ENCODE measurements at places on chromosomes 2 and 18.

DNA sequence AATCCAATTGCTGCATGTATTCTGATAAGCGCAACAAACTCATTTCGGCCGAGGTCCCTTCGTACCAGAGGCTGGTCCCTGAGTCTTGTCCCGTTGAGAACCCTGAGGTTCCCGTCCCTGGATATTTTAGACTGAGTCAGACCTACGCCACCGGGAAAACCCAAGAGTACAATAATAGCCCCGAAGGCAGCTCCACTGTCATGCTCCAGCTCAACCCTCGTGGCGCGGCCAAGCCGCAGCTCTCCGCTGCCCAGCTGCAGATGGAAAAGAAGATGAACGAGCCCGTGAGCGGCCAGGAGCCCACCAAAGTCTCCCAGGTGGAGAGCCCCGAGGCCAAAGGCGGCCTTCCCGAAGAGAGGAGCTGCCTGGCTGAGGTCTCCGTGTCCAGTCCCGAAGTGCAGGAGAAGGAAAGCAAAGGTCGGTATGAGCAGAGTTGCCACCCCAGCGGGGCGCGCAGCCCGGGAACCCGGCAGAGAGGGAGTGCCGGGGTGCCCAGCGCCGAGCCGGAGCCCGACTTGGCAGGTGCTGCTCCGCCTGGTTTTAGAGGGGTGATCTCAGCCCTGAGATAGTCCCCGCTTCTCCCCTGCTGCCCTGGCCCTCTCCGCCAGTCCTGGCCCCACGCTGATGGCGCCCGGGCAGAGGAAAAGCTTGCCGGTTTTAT, 714 bp downstream of the HOXD10 start:
- DNase-seq = no peak

GRCh38 chr2:171553858-171554257, 31.6 kb downstream of the CYBRD1 start:
- DNase-seq = no peak

GRCh38 chr2:85987266-85988174, 98.7 kb upstream of the ST3GAL5 start:
- DNase-seq = no peak

DNA sequence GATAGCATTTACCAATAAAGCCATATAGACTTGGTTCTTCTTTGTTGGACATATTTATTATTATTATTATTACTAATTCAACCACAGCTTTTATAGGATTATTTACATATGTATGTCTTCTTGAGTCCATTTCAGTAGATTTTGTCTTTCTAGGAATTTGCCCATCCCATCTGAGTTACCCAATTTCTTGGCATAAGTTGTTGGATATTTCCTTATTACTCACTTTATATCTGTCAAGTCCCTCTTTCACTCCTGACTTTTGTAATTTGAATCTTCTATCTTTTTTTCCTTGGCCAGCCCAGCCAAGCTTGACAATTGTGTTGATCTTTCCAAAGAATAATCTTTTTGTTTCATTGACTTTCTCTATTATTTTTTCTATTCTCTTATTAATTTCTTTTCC, 543.7 kb downstream of the SUCLG1 start:
- no peak for DNase-seq

- DNase-seq = peak; percentile 97
Measured at GRCh38 chr2:11743846-11744553, 2.4 kb upstream of the LPIN1 start.

DNA sequence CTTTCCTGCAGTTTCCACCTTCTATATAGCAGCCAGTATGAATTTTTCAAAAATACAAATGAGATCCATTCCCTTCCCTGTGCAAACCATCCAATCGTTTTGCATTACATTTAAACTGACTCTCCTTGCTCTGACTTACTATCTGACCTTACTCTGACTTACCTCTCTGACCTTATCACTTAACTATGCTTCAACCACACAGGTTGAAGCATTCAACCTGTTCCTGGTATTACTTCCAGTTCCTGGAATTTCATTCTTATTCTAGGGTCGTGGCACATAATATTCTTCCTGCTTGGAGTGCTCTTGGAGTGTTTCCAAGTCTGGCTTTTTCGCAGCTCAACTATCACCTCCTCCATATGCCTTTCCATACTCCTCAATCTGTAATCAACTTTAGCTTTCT, 850.6 kb upstream of the CHAC2 start:
- no peak for DNase-seq

- no peak for DNase-seq
Measured at GRCh38 chr2:70489165-70489564, 64.5 kb downstream of the TGFA start.

DNA sequence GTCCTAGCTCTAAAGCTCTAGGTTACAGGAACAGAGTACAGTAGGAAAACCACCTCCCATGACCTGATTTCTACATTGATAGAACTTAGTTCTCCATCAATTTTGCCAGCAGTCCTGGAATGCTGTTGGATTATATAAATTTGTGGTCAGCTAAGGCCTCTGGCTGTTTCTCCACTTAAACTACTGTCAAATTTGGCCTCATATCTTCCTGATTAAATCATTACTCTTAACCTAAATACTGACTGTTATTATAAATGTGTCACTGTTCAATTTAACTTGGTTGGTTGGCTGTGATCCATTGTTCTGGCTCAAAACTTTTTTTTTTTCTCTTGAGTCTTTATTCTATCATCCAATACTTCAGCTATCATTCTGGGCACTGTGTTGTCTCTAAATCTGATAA, 71.2 kb downstream of the TGFA start:
- no peak for DNase-seq

- no peak for DNase-seq
Measured at GRCh38 chr2:51158251-51158650, 126.3 kb upstream of the NRXN1 start.

GRCh38 chr2:54313147-54313546, 57.1 kb upstream of the TSPYL6 start:
- no peak for DNase-seq

- no peak for DNase-seq
Measured at GRCh38 chr2:82340578-82341053, 2036.1 kb upstream of the LRRTM1 start.

GRCh38 chr2:86193901-86194567, 1.2 kb downstream of the IMMT start:
- no peak for DNase-seq

DNA sequence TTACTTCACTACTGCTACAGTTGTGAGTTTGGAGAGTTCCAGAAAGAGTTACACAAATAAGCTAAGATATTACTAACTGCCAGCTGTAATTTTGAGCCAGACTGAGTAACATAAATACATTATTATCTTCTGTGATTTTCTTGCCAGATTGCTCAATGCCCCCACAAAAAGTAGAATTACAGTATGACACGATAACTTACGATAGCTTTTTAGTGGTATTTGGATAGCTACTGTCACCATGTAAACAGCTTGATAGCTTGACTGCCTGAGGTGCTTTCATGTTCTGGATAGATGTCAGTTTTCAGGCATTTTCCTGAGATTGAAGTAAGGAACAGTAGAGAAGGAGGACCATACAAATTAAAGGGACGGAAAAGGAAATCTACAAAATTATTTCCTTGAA, 533.3 kb downstream of the SOCS6 start:
- DNase-seq = no peak

DNA sequence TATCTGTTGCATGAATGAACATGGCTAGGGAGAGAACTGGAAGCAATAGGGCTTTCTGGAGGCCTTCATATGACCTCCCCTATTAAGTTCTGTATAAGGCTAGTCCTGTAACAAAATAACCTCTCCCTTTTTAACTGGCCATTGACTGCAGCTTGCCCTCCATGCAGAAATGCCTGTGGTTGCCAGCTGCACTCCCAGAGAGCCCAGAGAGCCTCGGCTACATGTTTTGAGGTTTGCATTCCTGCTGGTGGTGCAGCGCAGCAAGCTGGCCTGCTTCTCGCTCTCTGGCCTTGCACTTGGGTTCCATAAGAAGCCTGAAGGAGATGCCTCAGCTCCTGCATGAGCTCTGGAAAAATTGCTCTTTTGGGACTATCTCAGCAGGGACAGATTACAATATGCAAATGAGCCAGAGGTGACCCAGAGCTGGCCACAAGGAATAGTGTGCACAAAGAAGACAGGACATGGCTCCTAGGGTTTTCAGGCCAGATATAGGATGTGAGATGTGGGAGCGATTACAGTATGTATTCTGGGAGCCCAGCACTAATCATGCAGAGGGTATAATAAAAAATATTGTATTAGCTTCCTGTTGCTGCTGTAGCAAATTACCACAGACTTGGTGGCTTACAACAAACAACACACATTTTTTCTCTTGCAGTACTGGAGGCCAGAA, 186.7 kb downstream of the INSIG2 start:
- no peak for DNase-seq

DNA sequence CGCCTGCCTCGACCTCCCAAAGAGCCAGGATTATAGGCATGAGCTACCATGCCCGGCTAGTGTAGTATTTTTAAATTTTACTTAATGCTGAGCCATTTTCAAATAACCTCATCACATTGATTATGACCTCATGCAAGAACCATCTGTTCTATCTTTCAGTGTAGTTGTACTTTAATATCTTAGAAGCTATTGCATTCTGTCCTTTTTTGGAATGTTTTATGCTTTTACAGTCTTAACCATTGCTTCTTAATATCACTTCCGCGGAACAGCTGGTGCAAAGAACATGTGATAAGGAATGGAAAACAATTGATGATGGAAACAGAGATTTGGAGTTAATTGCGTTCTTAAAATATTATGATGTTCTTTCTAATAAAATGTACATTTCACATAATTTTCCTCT, 2.7 kb downstream of the GEN1 start:
- no peak for DNase-seq

- no peak for DNase-seq
Measured at GRCh38 chr2:197088694-197089093, 162.2 kb upstream of the PGAP1 start.

GRCh38 chr2:95320986-95321767, 24.0 kb downstream of the KCNIP3 start:
- no peak for DNase-seq

Data from left cardiac atrium (tissue), 4 donors.